ENCODE measurements at places on chromosomes 2 and 18. TPM values are rescaled to one million over a fixed set of nuclear protein-coding genes. Genes with fewer than 3 reads are reported as not detected.

The TNFAIP6 gene
- not detected for total RNA-seq

The SPAG16 gene
- 9.5 TPM for total RNA-seq

The FIGLA gene
- total RNA-seq = not detected

The LYPD1 gene
- total RNA-seq = 0.51 TPM

The ERBB4 gene
- total RNA-seq = 0.14 TPM

DNA sequence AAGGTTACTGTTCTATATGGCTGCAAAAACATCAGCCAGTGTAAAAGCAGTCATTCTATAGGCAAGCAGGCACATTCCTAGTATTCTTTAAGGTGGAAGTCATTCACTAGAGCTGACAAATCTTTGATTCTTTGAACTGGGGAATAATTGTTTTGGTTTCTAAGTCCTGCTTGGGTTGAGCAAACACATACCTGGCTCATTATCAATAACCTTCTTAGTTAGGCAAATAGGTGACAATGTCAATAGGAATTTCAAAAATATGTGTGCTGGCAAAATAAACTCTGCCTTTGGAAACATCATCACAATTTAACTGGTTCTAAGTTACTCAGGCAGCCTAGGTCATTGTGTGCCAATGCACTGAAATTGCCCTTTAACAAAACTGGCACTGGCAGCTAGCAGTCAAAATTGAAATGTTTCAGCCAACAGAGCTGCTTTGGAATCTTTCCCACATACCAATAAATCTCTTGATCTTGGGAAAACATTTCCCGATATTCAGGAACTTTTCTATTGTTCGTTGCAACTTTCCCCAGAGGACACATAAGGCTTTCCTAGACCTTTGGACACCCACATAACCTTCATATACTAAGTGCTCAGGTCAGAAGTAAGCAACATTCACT, 402.0 kb upstream of the MMADHC start:
- peak; percentile 88 for DNase-seq

- peak; percentile 40 for DNase-seq
Observed at GRCh38 chr18:34222307-34223163, 2.2 kb downstream of the NOL4 start.

DNA sequence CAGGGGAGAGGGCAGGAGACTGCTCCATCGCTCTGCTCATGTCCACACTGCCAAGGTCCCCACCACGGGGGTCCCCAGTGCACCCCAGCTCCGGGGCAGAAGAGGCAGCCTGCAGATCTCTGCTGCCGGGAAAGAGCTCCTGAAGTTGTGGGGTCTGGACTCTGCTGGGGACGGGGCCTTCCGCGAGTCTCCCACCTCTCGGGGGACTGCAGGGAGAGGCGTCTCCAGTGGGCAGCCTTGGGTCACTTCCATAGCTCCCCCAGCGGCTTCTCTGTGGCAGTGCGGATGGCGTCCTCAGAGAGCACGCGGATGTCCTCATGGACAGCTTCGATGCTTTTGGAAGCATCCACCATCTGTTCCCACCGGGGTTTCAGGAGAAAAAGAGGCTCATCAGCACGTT, 10.7 kb downstream of the DTYMK start:
- DNase-seq = no peak

- DNase-seq = no peak
Observed at GRCh38 chr2:240931319-240931949, 25.3 kb downstream of the CROCC2 start.

GRCh38 chr2:169107645-169108044, 38.3 kb downstream of the DHRS9 start:
- DNase-seq = no peak

DNA sequence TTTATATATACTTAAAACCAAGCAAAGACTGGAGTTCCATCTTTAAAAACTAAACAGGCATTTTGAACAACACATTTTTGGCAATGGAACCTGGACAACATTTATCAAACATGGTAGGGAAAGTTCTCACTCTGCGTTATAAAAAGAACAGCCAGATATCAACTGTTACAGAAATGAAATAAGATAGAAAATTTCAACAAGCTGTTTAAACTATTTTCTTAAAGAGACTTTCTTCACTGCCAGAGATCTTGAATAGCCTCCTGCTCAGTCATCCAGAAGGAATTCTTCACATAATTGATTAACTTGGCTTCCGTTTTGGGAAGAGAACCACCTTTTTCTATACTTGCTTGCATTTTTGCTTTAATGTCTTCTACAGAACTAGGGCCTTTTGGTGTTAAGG, 166.0 kb upstream of the PIK3C3 start:
- no peak for DNase-seq

GRCh38 chr2:133053541-133053940, 383.5 kb upstream of the LYPD1 start:
- DNase-seq = no peak

GRCh38 chr2:96484091-96484490, 21.1 kb downstream of the NEURL3 start:
- no peak for DNase-seq

DNA sequence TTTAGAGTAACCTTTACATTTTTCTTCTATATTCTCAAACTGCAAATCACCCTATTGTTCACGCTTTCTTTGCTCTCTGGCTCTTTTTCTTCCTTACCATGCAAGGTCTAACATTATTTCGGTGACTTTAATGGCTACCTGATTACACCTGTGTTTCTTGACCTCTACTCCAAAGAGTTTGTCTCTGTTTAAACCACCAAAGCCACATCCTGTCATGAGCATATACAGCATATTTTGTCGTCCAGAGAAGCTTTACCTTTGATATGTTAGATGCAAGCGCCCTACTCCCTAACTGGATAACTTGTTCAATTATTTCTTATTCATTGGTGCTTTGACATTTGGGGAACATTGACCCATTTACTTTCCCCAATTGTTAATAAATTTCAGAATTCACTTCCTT, 565.1 kb upstream of the GCFC2 start:
- no peak for DNase-seq

- DNase-seq = no peak
Observed at GRCh38 chr2:194946826-194947225, 710.2 kb upstream of the SLC39A10 start.

- DNase-seq = peak; percentile 33
Observed at GRCh38 chr2:134178138-134178877, 75.6 kb upstream of the MGAT5 start.

Measured in dermis blood vessel endothelial cell (primary cell).